ENCODE measurements at places on chromosomes 2 and 18. TPM values are rescaled to one million over a fixed set of nuclear protein-coding genes. Genes with fewer than 3 reads are reported as not detected.

Gene MGAT5
- total RNA-seq, result 37.2 TPM

Gene VWC2L
- total RNA-seq, result 0.17 TPM

Gene TUBA3D
- total RNA-seq, result not detected

Gene GLI2
- total RNA-seq, result 28.6 TPM

Gene MZT2A
- total RNA-seq, result 94.9 TPM

Gene IL18R1
- total RNA-seq, result 5.8 TPM

Gene ELOA2
- total RNA-seq, result not detected

Gene SPATA3
- total RNA-seq, result not detected

Gene XIRP2
- total RNA-seq, result 0.19 TPM

Data from type B pancreatic cell (in vitro differentiated cells).